ENCODE measurements at places on chromosomes 16 and 17.
A peak's percentile ranks its signal among the peaks of the same experiment; 100 is the strongest.

GRCh38 chr17:34370376-34370996 is 7.5 kb upstream of the CCL1 start:
- no peak for DNase-seq

DNA sequence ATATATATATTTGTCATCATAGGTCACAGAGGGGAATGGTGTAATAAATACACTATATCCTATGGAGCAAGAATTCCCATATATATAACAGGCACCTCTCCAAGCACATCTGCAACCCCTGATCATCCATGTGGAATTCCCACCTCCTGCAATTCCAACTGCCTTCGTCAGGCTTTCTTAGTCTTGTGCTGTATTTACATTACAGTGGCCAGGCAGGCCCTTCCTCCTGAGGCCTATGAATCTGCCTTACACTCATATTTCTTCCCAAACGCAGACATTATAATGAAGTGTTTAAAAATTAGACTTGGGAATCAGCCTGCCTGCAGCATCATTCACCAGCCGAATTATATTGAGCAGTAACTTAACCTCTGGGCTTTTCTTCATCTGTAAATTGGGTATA is 19.3 kb upstream of the DNAH9 start:
- no peak for DNase-seq

DNA sequence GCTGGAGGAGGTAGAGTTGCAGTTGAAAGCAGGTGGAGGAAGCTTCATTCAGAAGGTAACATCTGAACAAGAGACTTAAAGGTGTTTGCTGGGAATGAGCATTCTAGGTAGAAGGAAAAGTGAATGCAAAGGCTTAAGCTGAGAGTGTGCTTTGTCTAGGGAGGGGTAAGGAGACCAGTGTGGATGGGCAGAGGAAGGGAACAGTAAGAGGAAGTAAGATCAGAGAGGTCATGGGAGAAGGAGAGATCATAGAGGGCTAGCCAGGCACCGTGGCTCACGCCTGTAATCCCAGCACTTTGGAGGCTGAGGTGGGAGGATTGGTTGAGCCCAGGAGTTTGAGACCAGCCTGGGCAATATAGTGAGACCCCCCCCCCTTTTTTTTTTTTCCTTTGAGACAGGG is 3.3 kb downstream of the STX4 start:
- DNase-seq, result no peak

DNA sequence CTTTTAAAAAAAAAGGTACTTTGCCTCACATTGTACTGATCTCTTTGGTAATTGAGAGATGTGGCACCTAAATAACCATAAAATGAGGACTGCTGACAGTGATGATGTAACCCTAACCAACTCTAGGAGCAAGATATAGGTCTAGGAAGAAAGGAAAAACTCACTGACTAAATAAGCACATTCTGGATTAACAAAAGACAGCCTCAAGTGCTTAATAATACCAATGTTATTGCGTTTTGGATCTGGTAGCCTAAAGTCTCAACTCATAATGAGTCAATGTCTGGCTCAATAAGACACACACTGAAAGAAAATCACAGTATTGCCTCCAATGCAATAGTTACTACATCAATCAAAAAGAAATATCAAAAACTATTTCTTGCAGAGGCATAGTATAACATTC is 3.0 kb downstream of the ERN1 start:
- DNase-seq, result no peak

- DNase-seq, result no peak
These were observed 431 bp downstream of the TEKT3 start for GRCh38 chr17:15340966-15341365.

DNA sequence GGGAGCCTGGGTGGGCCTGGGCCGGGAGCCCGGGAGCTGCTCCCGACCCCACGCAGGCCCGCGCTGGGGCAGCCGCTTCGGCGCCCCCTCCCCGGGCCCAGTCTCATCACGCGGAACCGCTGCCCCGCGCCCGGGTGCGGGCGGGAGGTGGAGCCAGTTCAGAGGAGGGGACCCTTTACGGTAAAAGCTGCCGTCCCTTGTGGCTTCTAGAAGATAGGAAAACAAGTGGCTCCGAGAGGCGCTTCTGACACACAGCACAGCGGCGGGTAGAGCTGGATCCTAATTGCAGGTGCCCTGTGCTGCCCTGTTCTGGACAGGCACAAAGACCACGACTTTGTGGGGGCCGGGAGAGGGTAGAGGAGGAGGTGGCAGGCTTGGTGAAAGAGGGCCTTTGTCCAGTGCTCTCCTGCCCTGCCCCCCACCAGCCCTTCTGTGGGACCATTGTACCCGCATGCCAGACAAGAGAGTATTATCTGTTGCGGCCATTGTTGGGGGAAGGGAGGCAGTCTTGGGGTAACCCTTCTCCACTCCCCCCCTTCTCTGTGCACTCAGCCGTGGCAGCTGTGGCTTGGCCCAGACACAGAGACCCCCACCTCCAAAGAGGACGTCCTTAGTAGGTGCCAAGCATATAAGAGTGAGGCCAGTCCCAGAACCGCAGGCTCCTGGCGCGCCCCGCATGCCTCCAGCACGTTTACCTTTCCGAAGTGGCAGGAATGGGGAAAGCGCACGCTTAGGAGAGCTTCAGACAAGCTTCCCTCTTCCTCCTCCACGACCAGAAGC is 736 bp downstream of the CNP start:
- DNase-seq, result peak; percentile 89

GRCh38 chr17:76685366-76685765 is 25.4 kb downstream of the MXRA7 start:
- no peak for DNase-seq

GRCh38 chr16:78648517-78648916 is 549.1 kb downstream of the WWOX start:
- no peak for DNase-seq

- no peak for DNase-seq
These were observed 43.3 kb upstream of the ATP2A3 start for GRCh38 chr17:4007346-4008081.
